CD4-positive, alpha-beta memory T cell (primary cell): ENCODE measurements at places on chromosomes 11 and 22.

- no peak for DNase-seq
These were observed 47.5 kb upstream of the GRAMD1B start for GRCh38 chr11:123382555-123383074.

DNA sequence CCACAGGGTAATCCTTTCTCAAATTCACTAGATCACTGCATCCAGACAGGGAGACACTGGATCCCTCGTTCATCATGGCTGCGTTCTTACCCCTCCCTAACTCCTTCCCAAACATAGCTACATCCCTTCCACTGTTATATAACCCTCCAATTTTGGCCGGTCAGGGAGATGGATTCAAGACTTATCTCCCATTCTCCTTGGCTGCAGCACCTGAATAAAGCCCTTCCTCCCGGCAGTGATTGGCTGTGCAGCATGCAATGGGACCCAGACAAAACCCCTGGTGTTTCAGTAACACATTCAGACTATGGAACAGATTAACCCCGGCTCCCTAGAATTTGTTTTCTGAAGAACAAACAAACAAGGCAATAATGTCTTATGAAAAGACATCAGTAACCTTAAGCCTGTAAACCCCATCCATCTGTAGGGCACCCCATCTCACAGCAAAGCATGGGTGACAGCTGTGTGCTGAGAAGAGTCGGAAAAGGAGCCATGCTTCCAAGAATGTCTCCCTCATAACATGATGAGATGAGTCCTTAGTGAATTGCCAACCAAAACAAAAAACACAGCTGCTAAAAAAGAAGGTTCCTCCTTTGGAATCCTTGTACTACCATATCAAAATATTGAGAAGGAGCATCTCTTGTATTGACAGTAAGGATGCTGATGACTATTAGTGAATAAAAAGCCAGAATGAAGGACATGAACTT is 5.0 kb downstream of the MIF start:
- DNase-seq = no peak

- no peak for DNase-seq
These were observed 4.9 kb downstream of the CLDN5 start for GRCh38 chr22:19519041-19519926.

- DNase-seq = no peak
These were observed 21.6 kb downstream of the DBX1 start for GRCh38 chr11:20138707-20139106.

DNA sequence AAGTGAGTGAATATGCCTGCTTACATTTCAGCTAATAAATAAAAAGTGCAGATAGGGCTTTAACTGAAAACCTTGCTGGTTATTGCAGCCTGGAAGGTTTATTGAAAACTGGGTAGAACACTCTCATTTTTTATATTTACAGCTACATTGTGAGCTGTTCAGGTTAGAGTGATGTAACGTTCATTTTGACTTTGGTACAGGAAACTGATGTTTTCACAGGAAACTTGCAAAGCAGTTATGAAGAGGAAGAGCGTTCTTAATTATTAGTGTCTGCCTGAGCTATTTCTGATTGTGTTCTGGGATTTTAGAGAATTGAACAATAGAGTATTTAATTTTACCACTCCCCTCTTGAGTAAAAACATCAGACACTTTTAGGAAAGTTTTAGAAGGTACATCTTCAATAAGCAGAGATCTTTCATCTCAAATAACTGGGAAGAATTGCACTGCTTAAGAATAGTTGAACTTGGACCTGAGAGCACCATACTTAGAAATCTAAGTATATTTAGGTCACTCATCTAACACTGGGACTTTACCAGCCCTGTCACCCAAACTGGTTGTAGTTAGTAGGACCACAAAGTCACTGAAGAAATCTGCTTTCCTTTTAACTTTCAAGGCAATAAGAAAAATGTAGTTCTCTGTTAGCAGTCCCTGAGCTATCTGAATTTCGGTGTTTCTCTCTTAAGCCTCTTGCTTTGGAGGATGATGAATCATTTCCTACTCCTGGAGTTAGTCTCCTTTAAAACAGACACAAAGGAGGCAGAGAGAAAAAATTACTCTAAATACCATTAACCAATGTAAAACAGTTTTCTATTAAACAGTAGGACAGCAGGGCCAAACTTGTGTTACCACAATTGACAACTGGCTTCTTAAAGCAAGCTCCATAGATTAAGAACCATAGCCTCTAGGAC is 128.6 kb upstream of the DDI1 start:
- no peak for DNase-seq

GRCh38 chr11:45262900-45263299 is 23.2 kb downstream of the SYT13 start:
- DNase-seq = no peak

DNA sequence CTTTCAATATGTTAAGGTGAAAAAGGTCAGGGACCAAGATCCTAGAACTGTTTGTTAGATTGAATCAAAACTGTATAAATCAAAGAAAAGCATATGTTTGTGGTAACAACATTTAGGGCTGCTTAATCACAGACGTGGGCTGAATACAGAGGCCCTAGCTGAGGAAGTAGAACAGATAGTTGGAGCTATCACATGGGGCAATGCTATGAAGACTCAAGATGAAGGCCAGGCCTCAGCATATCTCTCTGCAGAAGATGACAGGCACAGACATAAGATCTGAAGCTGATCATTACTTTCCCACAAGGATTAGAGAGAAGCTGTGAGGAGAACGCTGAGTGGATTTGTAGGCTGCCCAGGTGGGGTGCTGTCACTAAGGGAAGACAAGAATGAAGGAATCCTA is 158.6 kb upstream of the CARD18 start:
- no peak for DNase-seq

DNA sequence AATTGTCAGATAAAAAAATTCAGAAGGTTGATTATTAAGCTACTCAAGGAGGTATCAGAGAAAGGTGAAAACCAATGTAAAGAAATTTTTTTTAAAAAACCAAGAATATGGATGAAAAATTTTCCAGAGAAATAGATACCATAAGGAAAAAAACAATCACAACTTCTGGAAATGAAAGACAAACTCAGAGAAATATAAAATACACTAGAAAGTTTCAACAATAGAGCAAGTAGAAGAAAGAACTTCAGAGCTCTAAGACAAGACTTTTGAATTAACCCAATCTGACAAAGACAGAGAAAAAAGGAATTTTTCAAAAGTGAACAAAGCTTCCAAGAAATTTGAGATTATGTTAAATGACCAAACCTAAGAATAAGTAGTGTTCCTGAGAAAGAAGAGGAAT is 62.9 kb upstream of the TEAD1 start:
- DNase-seq = no peak
